M059J (cell line): ENCODE measurements at places on chromosomes 13 and 19. TPM values are rescaled to one million over a fixed set of nuclear protein-coding genes. Genes with fewer than 3 reads are reported as not detected.

DNA sequence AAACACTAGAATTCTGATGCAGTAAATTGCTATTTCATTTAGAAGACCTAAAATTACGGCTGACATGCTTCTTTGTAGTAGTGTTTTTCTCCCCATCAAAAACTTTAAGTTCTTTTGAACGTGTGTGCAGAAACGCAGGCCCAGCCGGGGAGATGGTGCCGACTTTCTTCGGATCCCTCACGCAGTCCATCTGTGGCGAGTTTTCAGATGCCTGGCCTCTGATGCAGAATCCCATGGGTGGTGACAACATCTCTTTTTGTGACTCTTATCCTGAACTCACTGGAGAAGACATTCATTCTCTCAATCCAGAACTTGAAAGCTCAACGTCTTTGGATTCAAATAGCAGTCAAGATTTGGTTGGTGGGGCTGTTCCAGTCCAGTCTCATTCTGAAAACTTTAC, 98.3 kb downstream of the TNFRSF19 start:
- DNase-seq: no peak

KIR3DL2 gene
- total RNA-seq: not detected in 2 replicates

C1QTNF9 gene
- total RNA-seq: not detected in 2 replicates

DNA sequence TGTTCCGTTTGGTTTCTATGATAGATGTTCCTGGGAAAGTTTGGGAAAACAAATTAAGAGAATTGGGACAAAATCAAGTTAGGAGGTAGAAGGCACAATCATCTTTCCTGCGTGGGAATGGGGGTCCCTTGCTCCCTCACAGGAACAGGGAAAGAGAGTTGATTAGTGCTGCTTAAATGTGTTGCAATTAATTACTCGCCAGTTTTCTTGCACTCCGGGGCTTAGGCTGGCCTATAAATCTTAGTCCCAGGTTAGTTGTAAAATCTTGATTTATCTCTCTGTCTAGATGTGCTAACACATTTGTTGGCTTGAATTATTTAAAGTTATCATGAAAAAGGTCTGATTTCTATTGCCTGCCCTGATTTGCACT, 10.1 kb downstream of the B3GLCT start:
- DNase-seq: no peak

GRCh38 chr13:31032528-31033113, 100.2 kb downstream of the TEX26 start:
- peak; percentile 6 for DNase-seq

GRCh38 chr19:45499196-45500180, 1.2 kb downstream of the PPM1N start:
- peak; percentile 56 for DNase-seq

DNA sequence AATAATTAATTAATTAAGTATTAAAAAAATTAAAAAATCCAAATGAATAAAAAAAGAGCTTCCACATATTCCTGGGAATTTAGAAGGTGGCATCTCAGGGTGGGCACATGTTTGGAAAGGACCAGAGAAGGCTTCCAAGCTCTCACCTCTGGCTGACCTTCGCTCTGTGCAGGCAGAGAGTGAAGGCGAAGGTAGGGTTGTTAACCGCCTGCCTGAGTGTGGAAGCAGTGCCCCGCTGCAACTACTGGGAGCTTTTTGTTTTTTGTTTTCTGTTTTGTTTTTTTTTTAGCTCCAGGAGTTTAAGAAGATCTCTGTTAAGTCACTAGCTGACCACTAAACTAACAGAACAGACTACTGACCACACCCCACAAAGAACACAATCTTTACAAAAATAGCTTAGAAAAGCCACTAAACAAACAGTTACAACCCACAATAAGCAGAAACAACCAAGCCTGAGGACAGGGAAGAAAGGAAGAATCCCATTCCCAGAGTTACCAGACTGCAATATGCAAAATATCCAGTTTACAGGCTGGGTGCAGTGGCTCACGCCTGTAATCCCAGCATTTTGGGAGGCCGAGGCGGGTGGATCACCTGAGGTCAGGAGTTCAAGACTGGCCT, 11.4 kb downstream of the ZNF541 start:
- peak; percentile 12 for DNase-seq
